Heart left ventricle (tissue), 16 donors: ENCODE measurements at places on chromosomes 16 and 17.

- peak; percentile 56 for DNase-seq
Measured at GRCh38 chr16:81755915-81756614, 23.0 kb upstream of the PLCG2 start.

DNA sequence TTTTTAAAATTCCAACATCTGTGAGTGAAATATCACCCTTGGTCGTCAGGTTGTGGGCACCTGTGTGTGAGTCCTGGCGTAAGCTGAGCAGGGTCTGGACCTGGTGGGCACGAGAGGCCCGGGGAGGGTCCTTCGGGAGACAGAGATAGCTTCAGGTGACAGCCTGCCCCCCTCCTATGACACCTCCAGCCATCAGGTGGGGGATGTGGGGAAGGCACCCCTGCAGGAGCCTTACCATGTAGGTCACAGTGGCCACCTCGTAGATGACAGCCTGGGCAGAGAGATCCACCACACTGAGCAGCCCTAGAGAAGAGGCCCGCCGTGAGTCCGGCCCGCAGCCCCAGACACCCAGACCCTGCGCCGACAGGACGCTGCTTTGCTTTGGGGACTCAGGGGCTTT lies 11.2 kb downstream of the SLC47A2 start:
- DNase-seq, result no peak

- peak; percentile 66 for DNase-seq
Measured at GRCh38 chr17:82400830-82401229, 17.3 kb upstream of the HEXD start.

DNA sequence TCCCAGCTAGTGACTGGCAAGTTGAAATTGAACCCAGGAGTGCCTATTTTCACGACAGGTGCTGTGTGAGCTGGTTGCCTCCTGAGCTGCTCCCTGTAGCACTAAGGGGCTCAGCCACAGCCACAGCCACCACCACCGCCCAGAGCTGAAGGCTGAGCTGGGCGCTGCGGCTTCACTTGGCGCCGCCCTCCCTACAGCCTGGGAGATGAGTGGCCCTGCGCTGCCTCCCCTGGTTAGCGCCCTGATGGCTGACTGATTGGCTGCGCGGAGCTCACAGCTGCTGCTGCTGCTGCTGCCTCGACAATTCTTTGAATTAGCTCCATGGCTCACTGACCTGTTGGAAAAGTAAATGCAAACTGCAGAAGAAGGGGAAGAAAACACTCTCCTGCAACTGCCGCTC lies 91.8 kb upstream of the TMEM132E start:
- DNase-seq, result no peak

DNA sequence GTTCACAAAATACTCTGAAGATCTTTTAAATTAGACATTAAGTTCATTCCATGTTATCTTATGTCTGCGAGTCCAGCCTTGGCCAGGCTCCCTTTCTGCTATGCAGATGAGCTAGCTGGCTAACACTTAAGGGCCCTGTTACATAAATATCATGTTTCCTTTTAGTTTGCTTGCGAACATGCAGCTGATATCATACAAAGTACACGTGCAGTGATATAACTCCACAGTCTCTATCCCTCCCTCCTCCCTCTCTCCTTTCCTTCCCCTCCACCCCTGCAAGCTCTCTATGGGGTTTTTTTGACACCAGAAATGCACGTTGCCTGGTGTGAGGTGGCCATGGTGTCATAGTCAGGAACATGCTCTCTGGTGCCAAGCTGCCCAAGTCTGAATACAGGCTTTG lies 46.1 kb downstream of the ARHGAP17 start:
- no peak for DNase-seq

DNA sequence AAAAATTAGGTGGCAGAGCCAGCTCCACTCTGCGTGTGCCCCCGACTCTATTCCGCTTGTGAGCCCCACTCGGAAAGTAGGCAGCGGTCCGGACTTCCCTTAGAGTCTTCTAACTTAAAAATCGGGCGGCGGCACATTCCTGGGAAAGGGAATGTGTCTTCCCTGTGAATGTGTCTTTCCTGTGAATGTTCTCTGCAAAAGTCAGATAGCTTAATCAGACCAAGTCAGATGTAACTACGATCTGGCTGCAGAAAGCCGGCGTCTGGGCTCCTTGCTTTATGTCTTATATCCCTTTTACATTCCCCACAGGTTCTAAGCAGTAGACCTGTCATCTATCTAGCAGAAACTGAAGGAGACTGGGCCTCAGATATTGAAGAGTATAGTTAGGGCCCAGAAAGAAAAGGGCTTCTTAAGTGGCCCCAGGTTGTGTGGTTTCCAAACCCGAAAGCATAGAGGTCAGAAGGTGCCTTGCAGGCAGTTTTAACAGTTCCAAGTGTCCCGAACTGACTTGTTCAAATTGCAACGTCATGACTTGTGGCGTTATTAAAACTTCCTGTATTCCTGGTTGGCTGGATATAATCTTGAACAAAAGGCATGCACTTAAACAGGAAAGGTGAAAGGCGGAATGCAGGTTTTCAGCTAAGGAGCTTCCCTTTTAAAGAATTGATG lies 601 bp downstream of the PHKB start:
- DNase-seq, result no peak

- DNase-seq, result no peak
Measured at GRCh38 chr16:31183432-31184428, 3.8 kb downstream of the FUS start.

GRCh38 chr16:73196670-73197069 lies 148.7 kb upstream of the ZFHX3 start:
- DNase-seq, result peak; percentile 64

DNA sequence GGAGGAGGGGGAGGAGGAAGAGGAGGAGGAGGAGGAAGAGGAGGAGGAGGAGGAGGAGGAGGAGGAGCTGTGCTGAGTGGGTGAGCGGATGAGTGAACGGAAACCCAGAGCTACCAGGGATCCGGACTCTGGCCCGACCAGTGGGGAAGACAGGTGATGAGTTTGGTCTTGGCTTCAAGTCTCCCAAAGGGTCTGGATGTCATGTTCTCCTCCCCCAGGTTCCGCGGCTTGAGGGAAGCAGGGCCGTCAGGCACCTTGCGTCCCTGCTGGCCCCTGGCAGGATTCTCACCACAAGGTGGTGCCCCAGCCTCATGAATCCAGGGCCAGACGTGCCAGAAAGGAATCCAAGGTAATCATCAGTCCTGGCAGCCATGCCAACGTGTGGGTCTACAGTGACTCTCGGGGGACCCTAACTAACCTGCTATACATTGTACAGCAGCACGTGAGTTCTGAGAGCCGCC lies 13.5 kb upstream of the ABAT start:
- peak; percentile 41 for DNase-seq

- DNase-seq, result no peak
Measured at GRCh38 chr16:48361540-48362144, 23.6 kb downstream of the SIAH1 start.

DNA sequence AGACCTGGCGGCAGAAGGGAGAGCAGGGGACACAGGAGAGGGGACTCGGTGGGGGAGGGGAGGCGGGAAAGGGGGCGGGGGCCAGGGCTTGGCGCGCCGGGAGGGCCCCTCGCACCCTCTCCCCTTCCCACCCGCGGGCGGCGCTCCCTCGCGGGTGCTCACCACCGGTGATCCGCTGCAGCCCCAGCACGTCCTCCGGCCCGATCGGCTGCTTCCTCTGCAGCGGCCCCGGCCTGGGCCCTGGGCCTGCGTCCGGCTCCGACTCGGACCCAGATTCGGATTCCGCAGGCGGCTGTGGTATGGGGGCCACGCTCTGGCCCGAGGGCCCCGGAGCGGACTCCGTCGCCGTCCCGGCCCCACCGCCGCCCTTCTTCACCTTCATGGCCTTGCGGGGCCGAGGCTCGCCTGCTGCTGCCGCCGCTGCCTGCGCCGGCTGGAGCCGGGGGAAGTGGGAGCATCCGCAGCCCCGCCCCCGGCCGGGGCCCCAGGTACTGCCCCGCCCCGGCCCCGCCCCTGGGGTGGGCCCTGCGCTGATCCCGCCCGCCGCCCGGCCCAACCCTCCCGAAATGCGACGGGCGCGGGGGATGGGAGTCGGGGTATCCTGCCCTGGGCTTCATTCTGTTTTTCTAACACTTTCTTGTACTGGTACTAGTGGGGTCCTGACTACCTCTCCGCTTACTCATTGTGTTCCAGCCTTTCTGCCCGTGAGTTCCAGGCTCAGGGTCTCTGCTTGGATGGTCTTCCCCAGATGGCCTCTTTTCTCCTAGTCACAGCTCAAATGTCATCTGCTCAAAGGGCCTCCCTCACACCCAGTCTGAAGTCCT lies at the start of gene UNC119:
TSS of gene UNC119 (minus strand) at position 449 of the 824 bp plus-strand sequence. CDS start at position 382, 67 bp downstream.
- peak; percentile 88 for DNase-seq

DNA sequence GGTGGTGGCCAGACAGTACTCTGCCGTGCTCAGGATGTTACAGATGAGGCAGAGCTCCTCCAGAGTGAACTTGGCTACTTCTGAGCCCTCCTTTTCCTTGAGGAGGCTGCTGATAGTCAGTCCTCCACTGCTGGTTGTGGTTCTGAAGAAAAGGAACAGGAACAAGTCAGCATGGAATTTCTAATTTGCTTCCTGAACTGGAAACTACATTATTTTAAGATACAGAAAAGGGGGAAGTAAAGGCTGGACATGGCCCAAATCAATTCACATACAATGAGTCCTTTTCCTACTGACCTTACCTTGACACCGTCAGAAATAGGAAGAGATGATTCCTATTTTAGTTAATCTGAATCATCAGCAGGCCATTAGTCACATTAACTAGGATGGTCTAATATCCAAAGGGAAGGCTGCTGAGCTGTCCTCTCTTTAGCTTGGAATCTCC lies 154.2 kb downstream of the VPS53 start:
- peak; percentile 39 for DNase-seq

GRCh38 chr17:54903375-54903774 lies 2.7 kb downstream of the TOM1L1 start:
- DNase-seq, result peak; percentile 68

DNA sequence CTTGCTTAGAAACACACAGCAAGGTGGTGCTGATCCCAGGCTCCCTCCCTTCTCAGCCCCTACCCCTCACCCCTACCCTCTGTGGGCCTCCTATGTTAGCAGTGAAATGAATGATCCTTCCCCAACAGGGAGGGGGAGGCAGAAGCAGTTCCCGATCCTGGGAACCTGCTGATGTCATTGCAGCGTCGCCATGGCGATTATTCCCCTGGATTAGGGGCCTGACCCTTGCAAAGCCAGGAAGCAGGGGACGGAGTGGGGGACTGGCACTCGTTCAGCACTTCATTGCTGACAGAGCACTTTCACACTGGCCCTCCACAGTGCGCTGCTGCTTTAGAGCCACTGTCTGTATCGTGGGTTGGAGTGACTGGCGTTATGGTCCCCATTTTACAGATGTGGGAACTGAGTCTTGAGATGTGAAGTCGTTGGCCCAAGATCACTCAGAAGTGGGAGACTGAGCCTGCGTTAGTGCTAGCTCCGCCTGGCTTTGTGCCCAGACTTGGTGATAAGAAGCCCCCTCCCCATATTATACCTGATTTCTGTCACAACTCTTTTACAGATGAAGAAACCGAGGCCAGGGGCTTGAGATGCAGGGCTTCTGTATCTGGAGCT lies 26.6 kb downstream of the LASP1 start:
- DNase-seq, result peak; percentile 54

- DNase-seq, result no peak
Measured at GRCh38 chr16:10852948-10853347, 24.1 kb upstream of the CIITA start.

GRCh38 chr17:3502466-3502865 lies 26.7 kb downstream of the ASPA start:
- no peak for DNase-seq

- DNase-seq, result no peak
Measured at GRCh38 chr17:202501-202951, 21.1 kb upstream of the DOC2B start.
